ENCODE measurements at places on chromosomes 7 and 10. TPM values are rescaled to one million over a fixed set of nuclear protein-coding genes. Genes with fewer than 3 reads are reported as not detected.

FBXL13 gene
- total RNA-seq, result 4.0 TPM

AFAP1L2 gene
- total RNA-seq, result 4.9 TPM

PAPOLB gene
- 0.07 TPM for total RNA-seq

GRCh38 chr7:77254429-77254828 lies 54.8 kb upstream of the FGL2 start:
- DNase-seq, result no peak

GRCh38 chr10:100356067-100357017 lies 9.3 kb downstream of the SCD start:
- DNase-seq, result no peak

- peak; percentile 32 for DNase-seq
These were observed 701.4 kb downstream of the SUGCT start for GRCh38 chr7:40836218-40836617.

- DNase-seq, result peak; percentile 14
These were observed 22.2 kb upstream of the CPXM2 start for GRCh38 chr10:123913688-123914268.

DNA sequence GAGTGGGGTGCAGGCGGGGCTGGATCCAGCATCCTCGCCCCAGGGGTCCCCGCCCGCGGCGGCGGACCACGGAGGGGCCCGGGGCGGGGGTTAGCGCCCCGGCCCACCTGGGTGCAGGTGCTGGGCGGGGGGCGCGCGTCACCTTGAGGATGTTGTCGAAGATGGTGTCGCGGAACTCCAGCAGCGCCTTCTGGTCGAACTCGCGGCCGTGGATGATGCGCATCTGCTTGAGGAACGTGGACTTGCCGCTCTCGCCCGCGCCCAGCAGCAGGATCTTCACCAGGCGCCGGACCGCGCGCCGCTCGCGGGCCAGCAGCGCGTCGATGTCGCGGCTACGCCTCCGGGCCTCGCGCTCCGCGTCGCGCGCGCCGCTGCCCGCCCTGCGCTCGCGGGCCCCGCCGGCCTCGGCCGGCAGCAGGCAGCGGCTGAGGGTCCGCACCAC lies 376 bp downstream of the GNA12 start:
- DNase-seq, result peak; percentile 72
